ENCODE measurements at places on chromosomes 3 and 15.

- no peak for DNase-seq
These were observed 10.1 kb upstream of the CCDC80 start for GRCh38 chr3:112651071-112651470.

GRCh38 chr15:92463826-92464225, 70.1 kb downstream of the ST8SIA2 start:
- no peak for DNase-seq

- DNase-seq, result peak; percentile 14
These were observed 1.3 kb downstream of the GOLGA8A start for GRCh38 chr15:34436126-34436955.

- no peak for DNase-seq
These were observed 24.1 kb downstream of the POPDC2 start for GRCh38 chr3:119636249-119636648.

GRCh38 chr15:99105514-99106341, 848 bp downstream of the SYNM start:
- no peak for DNase-seq

GRCh38 chr15:84016371-84016770, 219.2 kb upstream of the GOLGA6L4 start:
- DNase-seq, result no peak

DNA sequence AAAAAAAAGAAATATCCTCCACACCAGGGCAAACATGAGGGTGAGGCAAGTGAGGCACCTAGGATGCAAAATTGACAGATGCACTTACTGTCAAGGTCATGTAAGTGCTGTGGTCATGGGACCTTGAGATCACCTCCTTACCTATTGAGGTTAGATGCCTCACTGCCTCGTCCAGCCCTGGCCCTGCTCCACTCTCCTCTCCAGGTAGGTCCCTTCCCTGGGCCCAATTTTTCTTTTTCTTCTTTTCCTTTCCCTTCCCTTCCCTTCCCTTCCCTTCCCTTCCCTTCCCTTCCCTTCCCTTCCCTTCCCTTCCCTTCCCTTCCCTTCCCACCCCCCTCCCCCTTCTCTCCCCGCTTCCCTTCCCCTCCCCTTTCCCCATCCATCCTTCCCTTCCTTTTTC, 71.1 kb upstream of the DLG1 start:
- no peak for DNase-seq

GRCh38 chr15:36810656-36811449, 231.4 kb downstream of the CDIN1 start:
- DNase-seq, result no peak

DNA sequence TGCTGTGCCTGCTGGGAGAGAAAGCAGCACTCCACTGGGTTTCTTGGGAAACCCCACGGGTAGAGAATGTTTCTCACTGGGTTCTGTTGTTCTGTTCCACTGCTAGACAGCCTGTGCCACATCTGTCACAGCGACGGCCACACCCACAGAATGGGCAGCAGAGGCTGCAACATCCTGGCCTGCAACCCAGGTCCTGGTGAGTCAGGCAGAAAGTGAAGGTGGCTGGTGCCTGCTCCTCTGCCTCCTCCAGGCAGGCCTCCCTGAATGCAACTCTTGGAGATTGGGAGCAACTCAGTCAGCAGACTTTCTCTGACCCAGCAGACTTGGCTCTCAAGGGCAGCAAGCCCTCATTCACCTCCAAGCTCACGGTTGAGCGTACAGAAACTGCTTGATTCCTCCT, 13.0 kb downstream of the C3orf18 start:
- no peak for DNase-seq

DNA sequence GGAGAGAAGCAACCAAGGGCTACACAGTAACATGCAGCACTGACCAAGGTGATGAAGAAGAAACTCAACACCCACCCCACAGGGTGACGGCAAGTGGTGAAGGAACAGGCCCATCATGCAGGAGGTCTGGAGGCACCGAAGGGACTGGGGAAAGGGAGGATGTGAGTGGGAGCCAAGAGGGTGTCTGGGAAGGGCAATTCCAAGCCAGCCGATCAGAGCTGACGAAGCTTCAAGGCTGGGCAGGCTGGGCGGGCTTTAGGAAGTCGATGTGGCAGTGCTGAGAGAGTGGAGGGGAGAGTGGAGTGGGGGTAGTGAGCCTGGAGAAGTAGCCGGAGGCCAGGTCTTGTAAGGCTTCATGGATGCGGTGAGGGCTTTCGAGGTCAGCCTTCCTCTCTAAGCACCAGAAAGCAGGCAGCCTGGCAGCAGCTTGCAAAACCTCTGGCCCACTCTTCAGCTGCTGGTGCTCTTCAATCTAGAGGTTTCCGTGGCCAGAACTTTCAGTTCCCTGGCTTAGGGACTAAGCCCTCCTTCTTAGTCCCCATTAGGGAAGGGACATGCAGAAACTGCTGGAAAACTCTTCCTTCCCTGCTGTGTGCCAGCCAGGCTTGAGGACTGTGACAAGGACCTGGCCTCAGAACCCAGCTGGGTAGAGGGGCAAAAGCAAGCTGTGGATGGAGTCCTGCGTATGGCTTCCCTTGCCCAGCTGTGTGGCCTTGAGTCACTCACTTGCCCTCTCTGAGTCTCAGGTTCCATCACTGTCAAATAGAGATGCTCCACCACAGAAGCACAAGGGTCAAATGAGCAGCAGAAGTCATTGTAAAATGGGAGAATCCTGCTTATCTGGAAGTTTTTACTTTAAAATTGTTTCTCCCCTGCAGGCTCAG, 72.1 kb downstream of the TLE3 start:
- no peak for DNase-seq

- DNase-seq, result no peak
These were observed 75.6 kb upstream of the ANKRD34C start for GRCh38 chr15:79206940-79207339.

DNA sequence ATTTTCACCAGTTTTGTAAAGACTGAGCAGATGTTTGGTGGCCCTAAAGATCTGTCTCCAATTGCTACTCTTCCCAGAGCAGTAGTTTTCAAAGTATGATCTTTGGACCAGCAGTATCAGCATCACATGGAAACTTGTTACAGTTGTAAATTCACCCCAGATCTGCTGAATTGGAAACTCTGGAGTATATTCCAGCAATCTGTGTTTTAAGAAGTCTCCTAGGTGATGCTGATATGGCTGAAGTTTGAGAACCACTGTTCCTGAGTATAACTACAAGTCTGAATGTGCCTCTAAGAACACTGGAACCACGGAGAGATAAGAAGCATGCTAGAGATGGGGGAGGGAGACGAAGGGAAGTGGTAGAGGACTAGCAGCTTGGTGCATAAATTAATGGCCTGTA, 45.7 kb downstream of the NUDT16 start:
- no peak for DNase-seq

DNA sequence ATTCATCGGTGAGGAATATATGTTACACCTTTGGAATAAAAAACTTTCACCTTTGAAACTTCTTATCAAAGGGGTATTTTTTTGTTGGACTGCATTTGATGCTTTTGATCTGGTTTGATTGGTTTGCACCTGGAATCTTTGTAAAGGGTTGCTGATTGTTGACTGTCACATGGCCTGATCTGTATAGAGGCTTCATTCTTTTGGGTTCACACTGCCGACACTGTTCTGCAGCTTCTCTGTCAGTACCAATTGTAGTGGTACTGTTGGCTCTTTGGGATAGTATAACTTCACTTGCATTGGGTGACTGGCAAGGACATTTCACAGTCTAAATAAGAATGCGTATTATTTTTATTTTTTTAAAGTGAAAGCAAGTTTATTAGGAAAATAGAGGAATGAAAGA, 155.7 kb downstream of the DOCK3 start:
- DNase-seq, result no peak

DNA sequence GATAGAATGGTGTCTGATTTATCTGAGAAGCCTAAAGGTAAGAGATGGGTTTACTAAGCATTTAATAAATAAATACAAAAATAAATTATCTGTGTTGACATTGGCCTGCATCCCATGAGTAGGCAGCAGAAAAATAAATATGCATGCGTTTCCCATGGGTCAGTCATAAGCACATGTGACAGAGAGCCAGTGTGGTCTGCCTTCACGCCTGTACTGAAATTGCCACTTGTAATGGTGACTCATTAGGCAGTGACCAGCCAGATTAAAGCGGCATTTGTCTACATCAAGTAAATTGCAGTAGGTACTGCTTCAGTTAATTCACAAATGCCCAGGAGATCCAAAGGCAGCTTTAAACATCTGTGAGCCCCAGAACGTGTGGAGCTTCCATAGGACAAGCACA, 399.6 kb downstream of the NAALADL2 start:
- DNase-seq, result no peak

- no peak for DNase-seq
These were observed 5.6 kb downstream of the ITPKA start for GRCh38 chr15:41499109-41499851.

- DNase-seq, result peak; percentile 22
These were observed 30.0 kb upstream of the NR2E3 start for GRCh38 chr15:71780115-71780976.

DNA sequence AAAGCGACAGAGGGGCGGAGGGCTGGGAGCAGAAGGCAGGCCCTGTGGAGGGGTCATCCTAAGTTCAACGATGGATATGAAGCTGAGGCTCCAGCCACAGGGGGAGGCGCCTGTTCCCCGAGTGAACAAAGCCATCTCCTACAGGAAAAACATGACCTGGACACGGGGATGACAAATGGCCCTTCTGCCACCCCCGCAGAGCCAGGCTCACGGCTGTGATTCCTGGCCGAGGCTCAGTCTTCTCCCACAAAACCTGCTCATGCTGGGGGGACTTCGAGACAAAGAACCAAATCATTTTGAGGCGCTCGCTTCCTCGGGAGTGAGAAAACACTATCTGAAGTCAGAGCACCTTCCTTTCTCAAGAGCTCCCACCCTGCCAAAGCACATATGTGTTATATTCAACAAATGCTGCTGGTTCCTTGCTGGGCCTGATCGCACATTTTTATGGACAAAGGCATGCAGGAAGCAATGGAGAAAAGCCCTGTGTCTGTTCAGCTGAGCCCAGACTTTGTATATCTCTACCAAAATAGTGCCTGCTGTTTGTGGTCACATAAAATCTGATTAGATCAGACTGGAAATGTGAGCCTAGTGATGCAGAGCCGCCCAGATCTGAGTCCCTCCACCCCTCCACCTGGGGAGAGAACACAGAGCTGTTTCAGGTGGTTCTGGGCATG, 5.6 kb downstream of the RBP1 start:
- no peak for DNase-seq

GRCh38 chr15:53836618-53837017, 77.2 kb upstream of the WDR72 start:
- DNase-seq, result no peak

DNA sequence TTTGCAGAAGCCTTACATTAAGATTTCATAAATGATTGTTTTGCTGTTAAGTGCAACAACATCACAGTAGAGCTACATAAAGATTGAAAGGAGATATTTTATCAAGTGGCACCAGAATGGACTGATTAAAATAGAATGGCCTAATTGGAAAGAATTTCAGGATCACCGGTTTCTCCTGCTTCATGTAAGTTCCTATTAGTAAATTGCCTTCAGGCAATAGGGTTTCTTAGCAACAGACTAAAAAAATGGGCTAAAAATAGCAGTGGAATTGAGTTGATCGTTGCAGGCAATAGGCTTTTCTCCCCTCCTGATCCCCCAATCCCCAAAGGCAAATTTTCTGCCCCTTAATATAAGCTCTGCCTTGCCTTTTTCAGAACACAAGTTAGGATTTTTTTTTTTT, 917 bp downstream of the LNP1 start:
- no peak for DNase-seq

- no peak for DNase-seq
These were observed 5.9 kb downstream of the CMC1 start for GRCh38 chr3:28247286-28247685.

DNA sequence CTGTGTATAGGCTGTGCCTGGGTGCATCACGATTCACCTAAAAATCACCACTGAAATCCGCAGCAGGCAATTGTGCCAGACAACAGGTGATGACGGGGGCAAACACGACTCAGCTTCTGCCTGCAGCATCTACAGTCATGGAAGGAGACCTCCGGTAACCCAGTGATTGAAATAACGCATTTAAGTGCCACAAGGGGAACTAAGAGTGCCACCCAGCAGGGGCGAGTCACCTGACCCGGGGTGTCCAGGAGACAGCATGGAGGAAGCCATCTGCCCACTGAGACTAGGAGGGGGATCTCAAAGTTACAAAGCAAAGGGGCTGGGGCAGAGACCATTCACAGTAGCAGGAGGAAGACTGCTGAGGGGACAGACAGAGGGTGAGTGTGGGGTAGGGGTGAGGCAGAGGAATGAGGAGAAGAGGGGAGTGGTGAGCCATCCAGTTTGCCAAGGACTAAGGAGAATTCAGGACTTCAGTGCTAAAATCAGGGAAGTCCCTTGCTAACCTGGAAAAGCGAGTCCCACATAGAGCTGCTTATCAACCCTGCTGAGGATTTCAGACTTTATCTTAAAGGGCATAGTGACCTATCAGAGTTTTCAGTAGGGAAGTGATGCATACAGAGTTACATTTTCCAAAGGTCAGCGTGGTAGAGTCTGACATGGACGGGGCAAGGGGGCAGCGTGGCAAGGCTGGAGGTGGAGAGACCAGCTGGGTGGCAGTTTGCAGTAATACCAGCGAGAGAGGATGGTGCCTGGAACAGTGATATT, 256.7 kb upstream of the HES1 start:
- no peak for DNase-seq

DNA sequence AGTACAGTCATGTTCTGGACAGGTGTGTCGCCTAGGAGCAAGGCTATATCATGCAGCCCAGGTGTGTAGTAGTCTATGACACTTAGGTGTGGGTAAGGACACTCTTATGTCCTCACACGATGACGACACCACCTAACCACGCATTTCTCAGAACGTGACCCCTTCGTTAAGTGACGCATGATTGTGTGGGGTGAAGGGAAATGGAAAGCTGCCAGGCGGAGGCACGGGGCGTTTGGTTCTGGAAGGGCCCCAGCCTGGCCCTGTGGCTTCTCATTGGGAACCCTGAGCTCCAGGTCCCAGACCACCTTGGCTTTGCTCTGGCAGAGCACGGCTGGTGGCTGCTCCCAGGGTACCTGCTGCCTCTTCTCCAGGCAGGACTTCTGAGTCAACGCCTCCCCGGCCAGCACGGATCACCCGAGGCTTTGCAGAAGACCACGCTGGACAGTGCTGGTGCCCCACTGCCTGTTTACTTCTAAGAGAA, 39.3 kb downstream of the FBLN2 start:
- DNase-seq, result no peak

DNA sequence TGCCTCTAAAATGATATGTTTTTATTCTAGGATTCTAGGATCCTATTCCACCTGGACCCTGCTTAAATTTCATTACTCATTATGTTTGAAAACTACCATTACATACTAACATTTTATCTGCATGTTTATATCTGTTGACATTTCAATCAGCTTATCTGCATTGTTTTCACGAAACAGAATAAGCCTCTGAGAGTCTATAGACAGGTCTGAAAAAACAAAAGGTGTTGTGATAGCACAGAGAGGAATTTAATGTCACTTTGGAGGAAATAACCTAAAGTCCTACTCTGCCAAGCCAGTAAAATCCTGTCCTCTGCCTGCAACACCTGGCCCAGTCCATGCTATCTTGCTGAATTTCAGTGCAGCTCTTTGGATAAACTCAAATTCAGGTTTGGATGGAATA, 315.2 kb downstream of the ZBTB20 start:
- no peak for DNase-seq

GRCh38 chr3:142053835-142054234, 95.5 kb downstream of the TFDP2 start:
- no peak for DNase-seq

All from CD4-positive, alpha-beta T cell treated with Interleukin-6 at 100 ng/mL for 8 hours (primary cell).